HFFc6 (cell line): ENCODE measurements at places on chromosomes 2 and 18. TPM values are rescaled to one million over a fixed set of nuclear protein-coding genes. Genes with fewer than 3 reads are reported as not detected.

GRCh38 chr2:85786444-85786843 is 32.7 kb downstream of the ATOH8 start:
- DNase-seq, result no peak

DNA sequence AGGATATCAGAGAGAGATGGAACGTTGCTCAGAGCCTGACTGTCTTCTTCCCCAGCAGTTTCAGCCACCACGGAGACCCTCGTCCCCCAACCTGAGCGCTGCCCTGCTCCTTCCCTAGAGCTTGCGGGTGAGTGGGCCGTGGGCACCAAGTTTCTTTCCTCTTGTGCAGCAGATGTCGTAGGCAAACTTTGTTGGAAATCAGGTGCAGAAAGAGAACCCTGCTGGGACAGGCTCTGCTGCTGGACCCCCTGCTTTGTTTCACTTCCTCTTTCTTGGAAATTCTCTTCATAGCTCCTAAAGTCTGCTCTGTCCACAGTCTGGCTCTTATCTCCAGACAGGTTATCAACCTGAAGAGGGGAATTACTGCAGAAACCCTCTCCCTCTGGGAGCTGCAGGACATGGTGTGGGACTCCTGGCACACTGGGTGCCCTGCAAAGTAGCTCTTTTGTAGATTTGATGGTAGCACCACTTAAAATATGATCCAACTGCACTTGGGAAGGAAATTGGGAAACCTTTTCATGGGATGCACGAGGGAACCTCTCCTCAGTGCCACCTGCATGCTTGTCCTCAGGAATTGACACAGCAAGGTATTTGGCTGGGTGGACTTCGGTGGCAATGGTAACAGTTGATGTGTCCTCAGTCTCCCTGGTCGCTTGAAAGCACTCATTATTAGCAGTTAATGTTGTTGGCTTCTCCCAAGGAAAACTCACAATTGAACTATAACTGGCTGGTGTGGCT is 92.2 kb downstream of the ALPK2 start:
- DNase-seq, result no peak

DNA sequence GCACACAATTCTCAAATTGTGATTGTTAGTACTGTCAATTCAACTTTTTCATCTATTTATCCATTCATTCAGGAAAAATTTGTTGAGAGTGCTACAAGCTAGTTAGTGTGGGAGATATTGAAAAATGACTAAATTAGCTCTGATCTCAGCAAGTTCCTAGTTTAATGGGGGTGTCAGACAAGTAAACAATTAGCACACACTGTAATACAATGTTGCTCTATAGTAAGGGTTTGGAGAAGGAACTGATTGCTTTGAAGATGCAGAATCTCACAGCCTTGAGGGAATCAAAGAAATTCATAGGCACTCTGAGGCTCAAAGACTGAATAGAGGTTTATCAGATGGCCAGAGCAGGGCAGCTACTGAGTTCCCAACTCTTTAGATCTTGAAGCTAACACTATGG is 6.8 kb upstream of the CCNYL1 start:
- DNase-seq, result no peak

The DAW1 gene
- 0.24 TPM in 1 of 3 replicates, not detected in the others for total RNA-seq

The SPATA3 gene
- total RNA-seq, result not detected in 3 replicates

The ACKR3 gene
- not detected in 3 replicates for total RNA-seq

The CHST9 gene
- not detected in 3 replicates for total RNA-seq

The CCDC141 gene
- 0.05 TPM in 1 of 3 replicates, not detected in the others for total RNA-seq

The POTEI gene
- total RNA-seq, result not detected in 2 replicates
